ENCODE measurements at places on chromosomes 11 and 22. TPM values are rescaled to one million over a fixed set of nuclear protein-coding genes. Genes with fewer than 3 reads are reported as not detected.

DNA sequence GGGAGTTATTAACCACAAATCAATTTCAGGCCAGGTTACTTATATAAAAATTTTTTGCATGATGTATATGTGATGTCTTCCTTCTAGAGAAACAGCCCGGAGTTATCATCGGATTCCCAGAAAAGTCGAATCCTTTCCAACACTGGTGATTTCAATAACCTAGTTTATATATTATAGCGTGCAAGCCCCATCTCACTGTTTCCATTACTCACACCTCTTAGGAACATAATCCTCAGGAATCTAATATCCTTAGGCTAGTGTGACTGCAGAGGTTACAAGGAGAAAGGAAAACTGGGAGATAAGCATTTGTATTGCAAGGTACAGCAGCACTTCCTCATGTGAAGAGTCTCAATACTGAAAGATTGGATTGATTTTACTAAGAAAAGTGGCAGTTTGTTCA, 20.3 kb downstream of the ARHGAP20 start:
- no peak for DNase-seq

GRCh38 chr11:134861490-134862104, 449.6 kb upstream of the B3GAT1 start:
- DNase-seq, result no peak

DNA sequence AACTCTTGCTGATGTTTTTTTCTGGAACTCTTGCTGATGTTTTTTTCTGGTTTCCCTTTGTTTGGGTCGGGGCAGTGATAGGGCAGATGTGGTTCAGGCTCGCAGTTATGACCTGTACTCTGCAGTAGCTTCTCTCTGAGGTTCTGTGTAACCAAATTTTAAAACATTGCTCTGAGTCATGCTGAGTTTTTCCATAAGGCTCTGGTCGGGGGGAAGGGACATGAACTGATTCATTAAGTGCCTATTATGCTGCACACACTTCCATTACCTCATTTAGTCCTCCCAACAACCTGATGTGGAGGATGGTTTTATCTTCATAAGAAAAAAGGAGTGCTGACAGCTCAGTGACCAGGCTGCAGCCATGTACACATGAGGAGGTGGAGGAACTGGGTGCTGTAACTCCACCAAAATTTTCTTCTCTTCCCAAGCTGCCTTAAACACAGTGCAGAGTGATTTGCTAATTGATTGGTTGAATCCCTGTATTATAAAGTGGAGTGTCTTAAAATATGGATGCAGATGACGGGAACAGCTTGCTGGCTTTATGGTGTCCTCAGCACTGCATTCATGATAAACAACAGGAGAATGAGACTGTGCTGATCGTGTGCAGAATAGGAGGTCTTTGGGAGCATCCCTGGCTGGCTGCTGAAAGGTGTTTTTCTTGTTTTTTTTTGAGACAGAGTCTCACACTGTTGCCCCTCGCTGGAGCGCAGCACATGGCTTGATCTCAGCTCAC, 19.1 kb downstream of the TNRC6B start:
- DNase-seq, result peak; percentile 69

DNA sequence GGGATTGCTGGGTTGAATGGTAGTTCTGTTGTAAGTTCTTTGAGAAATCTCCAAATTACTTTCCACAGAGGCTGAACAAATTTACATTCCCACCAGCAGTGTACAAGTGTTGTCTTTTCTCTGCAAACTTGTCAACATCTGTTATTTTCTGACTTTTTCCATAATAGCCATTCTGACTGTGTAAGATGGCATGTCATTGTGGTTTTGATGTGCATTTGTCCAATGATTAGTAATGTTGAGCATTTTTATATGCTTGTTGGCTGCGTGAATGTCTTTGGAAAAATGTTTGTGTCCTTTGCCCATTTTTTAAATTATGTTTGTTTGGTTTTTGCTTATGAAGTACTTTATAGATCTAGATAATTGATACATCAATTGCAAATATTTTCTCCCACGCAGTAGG, 1025.0 kb downstream of the JRKL start:
- no peak for DNase-seq

- DNase-seq, result peak; percentile 91
Measured at GRCh38 chr11:124896821-124897391, 759 bp downstream of the ROBO4 start.

DNA sequence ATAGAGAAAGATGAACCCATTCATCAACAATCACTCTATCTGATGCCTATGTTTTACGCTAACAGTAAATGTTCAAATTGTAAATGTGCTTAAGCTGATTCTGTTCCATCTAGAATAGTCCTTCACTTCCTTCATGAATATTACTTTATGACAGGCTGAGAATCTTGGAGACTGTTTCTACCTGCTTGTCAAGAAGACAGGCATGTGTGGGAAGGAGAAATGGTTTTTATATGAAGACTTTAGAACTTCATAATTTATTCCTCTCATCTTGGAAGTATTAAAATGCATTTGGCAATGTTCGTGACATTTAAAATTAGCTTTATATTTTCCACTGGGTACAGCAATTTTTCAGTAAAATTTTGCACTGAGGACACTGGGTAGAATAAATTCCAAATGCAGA, 41.0 kb downstream of the ELMOD1 start:
- DNase-seq, result no peak

DNA sequence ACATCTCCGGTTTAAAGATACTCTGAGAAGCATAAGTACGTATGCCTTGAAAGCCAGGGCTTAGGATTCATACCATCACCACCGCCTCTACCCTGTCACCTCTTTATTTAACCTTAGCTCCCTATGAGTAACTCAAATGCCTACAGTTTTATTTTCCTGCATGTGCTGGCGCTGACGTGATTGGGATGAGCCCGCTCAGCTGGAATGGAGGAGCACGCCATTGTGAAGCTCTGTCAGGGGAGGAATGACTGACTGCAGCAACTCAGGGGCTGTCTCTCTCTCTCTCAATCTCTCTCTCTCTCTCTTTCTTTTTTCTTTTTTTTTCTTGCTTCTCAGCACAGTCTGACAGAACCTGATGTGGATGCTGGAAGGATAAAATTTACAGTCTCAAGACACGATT, 12.4 kb downstream of the CAVIN3 start:
- DNase-seq, result peak; percentile 12

DNA sequence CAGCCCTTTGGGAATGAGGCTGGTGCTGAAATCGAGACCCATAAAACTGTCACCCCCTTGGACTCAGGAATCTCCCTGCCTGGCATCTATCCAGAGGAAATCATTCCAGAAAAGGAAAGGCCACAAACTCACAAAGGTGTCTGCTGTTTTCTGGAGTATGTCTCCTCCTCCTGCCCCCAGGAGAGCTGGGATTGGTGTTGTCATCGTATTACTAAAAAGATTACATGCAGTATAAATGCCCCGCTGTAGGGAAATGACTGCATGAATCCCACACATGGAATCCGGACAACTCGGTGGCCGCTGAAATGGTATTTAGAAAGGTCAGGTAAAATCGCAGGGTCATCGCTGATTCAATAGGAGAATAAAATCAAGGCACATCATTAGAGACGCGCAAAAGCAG, 18.9 kb upstream of the RFPL3 start:
- no peak for DNase-seq

DNA sequence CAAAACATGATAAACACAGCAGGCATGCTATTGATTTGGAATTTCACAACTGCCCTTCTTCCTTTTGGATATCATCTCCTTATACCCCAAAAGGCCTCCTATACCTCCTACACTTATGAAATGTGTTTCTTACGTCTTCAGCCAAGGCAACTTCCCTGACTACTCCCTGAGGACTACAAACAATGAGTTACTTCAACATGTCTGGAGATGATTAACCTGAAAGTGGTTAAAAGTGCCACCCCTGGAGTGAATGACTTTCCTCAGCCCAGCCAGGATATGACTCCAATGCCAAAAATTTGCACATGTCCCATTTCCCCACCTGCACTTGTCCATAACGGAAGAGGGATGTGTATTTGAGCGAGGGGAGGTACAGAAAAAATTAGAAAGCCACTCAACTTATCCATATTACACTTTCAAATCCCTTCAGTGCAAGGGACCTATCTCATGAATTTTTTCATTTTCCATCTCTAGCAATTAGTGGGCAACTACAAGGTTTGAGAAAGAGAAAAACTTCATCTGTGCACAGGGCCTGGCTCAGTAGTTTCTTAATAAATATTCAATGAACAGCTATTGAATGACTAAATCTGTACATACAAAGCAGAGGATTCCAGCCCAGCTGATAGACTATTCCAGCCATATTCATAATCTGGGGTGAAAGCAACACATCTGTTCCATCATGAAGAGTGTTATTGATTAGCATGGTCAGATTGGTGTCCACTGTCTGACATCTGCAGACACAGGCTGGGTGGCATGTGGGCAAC, 36.8 kb downstream of the KIRREL3 start:
- no peak for DNase-seq

DNA sequence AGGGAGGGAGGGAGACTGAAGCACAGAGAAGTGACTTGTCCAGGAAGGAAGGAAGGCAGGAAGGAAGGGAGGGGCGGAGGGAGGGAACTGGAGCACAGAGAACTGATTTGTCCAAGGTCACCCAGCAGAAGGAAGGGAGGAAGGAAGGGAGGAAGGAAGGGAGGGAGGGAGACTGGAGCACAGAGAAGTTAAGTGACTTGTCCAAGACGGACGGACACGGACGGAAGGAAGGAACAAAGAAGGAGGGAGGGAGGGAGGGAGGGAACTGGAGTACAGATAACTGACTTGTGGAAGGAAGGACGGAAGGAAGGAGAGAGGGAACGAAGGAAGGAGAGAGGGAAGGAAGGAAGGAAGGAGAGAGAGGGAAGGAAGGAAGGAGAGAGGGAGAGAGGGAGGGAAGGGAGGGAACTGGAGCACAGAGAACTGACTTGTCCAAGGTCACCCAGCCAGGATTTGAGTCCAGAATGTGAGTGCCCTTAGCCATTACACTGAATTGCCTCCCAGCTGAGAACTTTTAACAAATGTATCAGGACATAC, 1.5 kb downstream of the SLC35F2 start:
- peak; percentile 41 for DNase-seq

GRCh38 chr11:10004526-10005113, 289.4 kb downstream of the SBF2 start:
- no peak for DNase-seq

Gene TEAD1
- total RNA-seq, result 17.5 TPM

Gene ANO9
- total RNA-seq, result not detected

Gene ARHGAP20
- not detected for total RNA-seq
